ENCODE measurements at places on chromosomes 2 and 18.

DNA sequence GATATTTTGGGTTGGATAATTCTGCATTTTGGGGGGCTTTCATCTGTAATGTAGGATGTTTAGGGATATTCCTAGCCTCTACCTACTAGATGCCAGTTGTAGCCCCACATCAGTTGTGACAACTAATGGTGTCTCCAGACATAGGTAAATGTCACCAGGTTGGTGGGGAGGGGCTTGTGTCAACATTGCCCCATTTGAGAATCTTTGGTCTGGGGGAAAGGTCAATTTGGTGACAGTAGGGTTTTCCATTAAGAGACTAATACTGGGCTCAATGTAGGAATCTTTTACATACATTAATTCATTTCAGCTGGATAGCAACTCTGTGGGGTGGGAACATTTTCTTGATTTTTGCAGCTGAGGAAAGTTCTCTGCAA lies 6.6 kb upstream of the AFTPH start:
- DNase-seq, result no peak

DNA sequence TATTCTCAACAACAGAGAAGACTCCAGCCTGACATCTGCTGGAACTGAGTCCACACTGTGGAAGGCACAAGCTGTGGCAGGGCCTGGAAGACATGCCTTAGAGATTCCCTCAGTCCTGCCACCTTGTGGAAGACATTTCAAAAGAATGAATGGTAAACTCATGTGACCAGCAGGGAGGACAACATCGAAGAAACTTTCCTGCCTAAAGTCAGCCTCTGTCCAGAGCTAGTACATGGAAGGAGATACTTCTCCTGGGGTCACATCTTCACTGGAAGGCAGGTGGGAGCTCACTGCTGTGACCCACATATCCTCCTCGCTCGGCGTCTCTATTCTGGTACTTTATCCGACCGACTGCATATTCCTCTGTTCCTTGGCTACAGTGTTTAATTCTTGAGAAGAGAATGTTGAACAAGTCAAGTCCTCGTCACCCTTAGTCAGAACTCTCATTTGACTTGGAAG lies 59.5 kb downstream of the PUM2 start:
- DNase-seq, result peak; percentile 89

DNA sequence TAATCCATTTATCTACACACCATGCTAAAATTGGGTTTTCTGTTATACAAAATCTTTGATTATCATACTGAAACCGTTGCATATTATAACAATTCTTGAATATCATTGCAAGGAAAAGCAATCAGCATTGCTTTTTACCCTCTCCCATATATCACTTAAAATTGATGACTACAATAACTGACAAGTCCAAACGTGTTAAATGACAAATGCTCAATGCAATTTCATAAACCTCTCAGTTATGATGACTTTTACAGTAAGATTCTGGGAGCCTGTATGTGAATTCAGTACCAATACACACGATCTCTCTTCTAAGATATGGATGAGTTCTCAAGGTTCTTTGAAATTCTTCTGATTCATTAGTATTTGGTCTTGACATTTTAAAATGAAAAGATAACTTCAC lies 368.5 kb upstream of the TRIB2 start:
- DNase-seq, result no peak

- no peak for DNase-seq
Observed at GRCh38 chr18:38923126-38923525, 1357.5 kb upstream of the CELF4 start.

DNA sequence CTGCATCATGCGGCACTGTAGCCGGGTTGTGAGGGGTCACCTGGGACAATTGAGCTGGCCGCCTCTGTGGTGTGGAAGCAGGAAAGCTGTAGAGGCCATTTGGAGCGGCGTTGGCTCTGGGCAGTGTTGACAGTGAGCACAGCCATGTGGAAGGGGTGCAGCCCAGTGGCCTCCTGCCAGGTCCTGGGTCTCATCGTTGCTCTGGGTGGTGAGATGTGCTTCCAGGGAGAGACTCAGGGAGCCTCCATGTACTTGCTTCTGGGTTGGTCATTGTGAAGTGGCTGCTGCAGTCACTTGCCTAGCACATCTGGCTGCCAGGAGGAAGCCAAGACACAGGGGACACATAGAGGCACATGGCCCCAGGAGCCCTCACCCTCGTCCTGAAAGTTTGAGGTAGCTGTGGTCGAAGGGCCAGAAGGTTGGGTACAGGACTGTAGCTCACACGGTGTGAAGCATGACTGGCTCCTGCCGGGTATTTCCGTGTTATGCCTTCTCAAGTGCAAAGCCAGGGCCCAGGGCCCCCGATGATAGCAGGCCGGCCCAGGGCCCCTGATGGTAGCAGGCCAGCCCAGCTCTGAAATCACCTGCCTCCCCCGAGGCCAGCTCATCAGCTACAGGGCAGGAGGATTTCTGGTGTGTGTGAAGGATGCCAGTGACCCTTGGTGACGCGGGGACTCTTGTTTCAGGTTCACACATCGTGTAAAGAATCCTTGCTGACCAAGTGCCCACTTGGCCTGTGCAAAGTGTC lies 82.6 kb downstream of the DGKD start:
- peak; percentile 17 for DNase-seq

DNA sequence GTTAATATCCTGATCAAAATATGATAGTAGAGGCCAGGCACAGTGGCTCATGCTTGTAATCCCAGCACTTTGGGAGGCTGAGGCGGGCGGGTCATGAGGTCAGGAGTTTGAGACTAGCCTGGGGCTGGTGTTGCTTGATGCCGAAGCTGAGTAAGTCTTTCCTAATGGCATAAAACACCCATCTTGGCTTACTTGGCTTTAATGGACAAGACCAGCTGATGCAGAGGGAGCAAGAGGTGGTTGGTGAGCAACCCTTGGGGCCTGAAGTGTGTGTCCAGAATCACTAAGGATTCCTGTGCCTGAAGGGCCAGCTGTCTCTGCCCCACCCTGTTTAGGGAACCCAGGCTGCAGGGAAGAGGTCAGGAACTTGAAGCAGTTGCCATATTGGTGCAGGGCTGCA lies 217.2 kb downstream of the ARL4C start:
- DNase-seq, result no peak

Measured in endodermal cell (in vitro differentiated cells).